ENCODE measurements at places on chromosomes 6 and 20. TPM values are rescaled to one million over a fixed set of nuclear protein-coding genes. Genes with fewer than 3 reads are reported as not detected.

DNA sequence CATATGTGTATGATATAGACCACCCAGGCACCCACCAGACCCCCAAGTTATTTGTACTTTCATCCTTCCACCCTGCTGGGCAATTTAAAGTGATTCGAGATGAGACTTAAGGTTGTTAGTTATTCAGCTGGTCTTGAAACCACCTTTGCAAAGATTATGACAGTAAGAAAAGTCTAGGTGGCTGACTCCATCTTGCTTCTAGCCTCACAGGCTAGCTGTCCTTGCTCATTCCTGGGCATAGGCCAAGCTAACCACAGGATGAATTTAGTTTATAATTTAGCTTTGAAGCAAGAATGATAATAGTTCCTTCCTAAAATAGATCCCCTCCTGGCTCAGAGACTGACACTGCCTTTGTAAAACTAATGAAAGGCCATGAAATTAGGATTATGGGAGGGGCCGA, 71.9 kb upstream of the IYD start:
- no peak overlapping the region for H3K4me3 ChIP-seq
- H3K27me3 ChIP-seq: peaks cover 4% of the 10 kb centered on the region
- peaks cover 3% of the 10 kb centered on the region for H3K36me3 ChIP-seq
- DNase-seq: no peak
- no peaks in the 10 kb centered on the region for H3K4me1 ChIP-seq

GRCh38 chr20:8431538-8432434, 299.7 kb downstream of the PLCB1 start:
- H3K4me1 ChIP-seq: no peaks in the 10 kb centered on the region
- no peaks in the 10 kb centered on the region for H3K27me3 ChIP-seq
- DNase-seq: no peak
- H3K27ac ChIP-seq: no peak overlapping the region
- no peak overlapping the region for H3K4me3 ChIP-seq
- H3K36me3 ChIP-seq: no peaks in the 10 kb centered on the region

GRCh38 chr6:71072508-71072907, 115.6 kb upstream of the B3GAT2 start:
- H3K4me1 ChIP-seq: no peaks in the 10 kb centered on the region
- no peak overlapping the region for H3K27ac ChIP-seq
- DNase-seq: no peak
- peaks cover 7% of the 10 kb centered on the region for H3K27me3 ChIP-seq
- no peak overlapping the region for H3K4me3 ChIP-seq

DNA sequence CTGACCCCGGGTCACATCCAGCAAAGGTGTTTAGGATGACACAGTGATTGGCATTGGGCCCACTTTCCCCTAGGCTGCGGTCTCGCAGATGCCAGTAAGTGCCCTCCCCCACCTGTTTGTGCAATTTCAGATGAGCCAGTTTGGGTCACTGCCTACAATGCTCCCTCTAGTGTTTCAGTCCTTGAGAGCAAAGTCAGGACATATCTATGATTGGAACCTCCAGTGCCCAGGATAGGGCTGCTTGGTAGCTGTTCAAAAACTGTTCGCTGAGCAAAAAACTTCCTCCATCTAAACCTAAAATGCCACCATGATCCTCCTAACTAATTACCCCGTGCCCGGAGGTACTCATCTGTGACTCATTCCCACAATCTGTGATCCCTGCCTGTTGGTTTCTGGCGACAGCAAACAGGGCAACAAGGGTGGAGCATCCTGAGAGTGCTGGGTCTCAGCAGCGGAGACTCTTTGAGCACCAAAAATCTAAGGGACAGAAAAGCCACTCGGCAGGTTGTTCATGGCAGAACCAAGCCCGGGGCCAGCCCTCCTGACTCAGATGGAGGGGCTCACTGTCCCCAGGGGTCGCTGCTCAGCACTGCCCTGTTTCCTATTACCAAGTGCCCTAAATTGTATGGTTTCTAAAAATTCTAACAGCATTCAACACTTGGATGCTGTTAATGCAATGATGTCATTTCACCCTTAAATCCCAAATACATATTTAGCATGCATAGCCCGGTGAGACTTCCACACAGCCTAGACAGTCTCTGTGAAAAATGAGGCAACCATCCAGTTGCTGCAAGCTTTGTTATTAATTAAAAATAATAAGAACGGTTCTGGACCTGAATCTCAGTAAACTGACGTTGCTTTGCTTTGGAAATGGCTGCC, 5.0 kb downstream of the VSX1 start:
- no peak overlapping the region for H3K27ac ChIP-seq
- no peaks in the 10 kb centered on the region for H3K4me1 ChIP-seq
- no peak for DNase-seq
- H3K4me3 ChIP-seq: no peak overlapping the region
- peaks cover 82% of the 10 kb centered on the region for H3K27me3 ChIP-seq

The BPIFB4 gene
- total RNA-seq: not detected

GRCh38 chr6:27230758-27231111, 16.8 kb upstream of the PRSS16 start:
- H3K4me3 ChIP-seq: no peak overlapping the region
- peaks cover 2% of the 10 kb centered on the region for H3K4me1 ChIP-seq
- peaks cover 82% of the 10 kb centered on the region for H3K27me3 ChIP-seq
- no peak for DNase-seq

The MEP1A gene
- total RNA-seq: not detected

DNA sequence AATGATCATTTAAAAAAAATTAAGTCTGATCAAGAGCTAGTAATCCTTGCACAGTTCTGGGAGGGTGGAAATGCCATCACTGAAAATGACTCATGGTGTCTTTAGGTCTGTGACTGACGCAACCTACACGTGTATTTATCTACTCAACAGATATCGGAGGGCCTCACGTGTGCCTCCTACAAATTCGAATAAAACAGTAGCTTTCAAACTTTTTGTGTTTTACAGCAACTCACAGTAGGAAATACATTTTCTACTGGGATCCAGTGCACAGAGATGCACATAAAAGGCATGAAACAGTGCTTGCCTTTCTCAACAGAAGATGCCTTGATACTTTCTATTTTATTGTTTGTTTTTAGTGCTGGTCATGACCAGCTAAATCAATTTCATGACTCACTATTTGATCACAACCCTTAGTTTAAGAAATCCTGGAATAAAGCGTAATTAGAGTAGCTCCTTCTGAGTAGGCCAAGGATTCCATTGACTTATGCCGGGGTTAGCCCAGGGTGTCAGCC, 210.0 kb upstream of the SNX9 start:
- no peak overlapping the region for H3K4me3 ChIP-seq
- H3K27me3 ChIP-seq: no peaks in the 10 kb centered on the region
- H3K4me1 ChIP-seq: peaks cover 5% of the 10 kb centered on the region
- peaks cover 3% of the 10 kb centered on the region for H3K36me3 ChIP-seq
- H3K27ac ChIP-seq: no peak overlapping the region
- no peak for DNase-seq

The EDN3 gene
- 0.92 TPM for total RNA-seq

The APOM gene
- total RNA-seq: 2.9 TPM

The TOX2 gene
- total RNA-seq: 2.2 TPM

The PAK5 gene
- not detected for total RNA-seq

- DNase-seq: no peak
- no peak overlapping the region for H3K4me3 ChIP-seq
- no peaks in the 10 kb centered on the region for H3K36me3 ChIP-seq
- H3K27ac ChIP-seq: no peak overlapping the region
- H3K4me1 ChIP-seq: peaks cover 28% of the 10 kb centered on the region
Observed at GRCh38 chr6:167860550-167861226, 34.0 kb downstream of the AFDN start.

DNA sequence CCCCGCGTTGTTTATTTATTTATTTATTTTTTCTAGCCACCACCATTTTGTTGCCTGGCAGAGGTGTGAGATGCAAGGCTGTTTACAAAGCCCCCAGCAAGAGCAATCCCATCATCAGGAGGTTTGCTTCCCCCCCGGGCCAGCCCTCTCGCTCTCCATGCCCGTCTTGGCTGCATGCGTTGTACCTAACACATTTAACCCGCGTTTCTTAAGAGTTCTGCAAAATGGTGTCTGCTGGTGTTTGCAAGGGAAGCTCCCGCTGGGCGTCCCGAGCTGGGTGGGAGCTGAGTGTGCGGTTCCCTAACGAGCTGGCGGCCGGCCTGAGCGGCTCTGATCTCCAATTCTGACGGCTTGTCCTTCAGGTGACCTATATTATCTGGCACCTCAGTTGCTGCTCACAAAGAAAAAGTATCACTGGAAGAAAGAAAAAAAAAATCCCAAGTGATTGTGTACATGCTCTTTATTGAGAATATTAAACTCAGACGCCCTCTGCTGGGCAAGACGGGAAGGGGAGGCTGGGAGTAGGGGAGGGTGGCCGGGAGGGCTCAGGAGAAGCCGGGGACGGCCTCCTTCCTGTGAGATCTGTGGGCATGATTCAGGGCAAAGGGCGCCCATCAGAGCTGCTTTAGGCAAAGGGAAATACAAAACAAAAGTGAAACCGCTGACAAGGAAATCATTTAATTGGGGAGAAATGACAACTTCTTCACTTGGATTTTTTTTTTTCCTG, 154.8 kb downstream of the BCAS1 start:
- peak overlapping the region; percentile 95 for H3K27ac ChIP-seq
- H3K4me3 ChIP-seq: peak overlapping the region; percentile 98
- peaks cover 24% of the 10 kb centered on the region for H3K4me1 ChIP-seq
- H3K36me3 ChIP-seq: no peaks in the 10 kb centered on the region
- H3K27me3 ChIP-seq: no peaks in the 10 kb centered on the region

- DNase-seq: no peak
- peaks cover 43% of the 10 kb centered on the region for H3K4me1 ChIP-seq
- H3K27me3 ChIP-seq: no peaks in the 10 kb centered on the region
- no peak overlapping the region for H3K4me3 ChIP-seq
Observed at GRCh38 chr20:57403216-57403615, 12.0 kb downstream of the RBM38 start.

DNA sequence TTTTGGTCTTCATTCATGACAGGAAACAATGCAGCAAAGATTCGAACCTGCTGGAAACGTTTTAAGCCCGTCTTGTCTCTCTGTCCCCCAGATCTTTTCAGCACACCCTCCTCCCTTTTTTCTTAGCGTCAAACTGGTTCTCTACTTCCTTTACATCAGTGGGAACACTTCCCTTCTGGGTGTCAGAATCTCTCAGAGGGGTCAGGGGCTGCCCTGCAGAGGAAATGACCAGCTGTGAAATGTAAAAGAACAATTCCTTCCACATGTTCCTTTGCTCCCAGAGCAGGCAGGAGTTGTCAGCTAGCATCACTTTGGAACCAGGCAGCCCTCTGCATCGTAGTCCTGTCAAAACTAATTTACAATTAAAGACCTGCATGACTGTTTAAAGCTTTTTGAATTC, 619.0 kb downstream of the TFAP2A start:
- no peaks in the 10 kb centered on the region for H3K36me3 ChIP-seq
- H3K27me3 ChIP-seq: no peaks in the 10 kb centered on the region
- no peaks in the 10 kb centered on the region for H3K4me1 ChIP-seq
- no peak overlapping the region for H3K27ac ChIP-seq
- H3K4me3 ChIP-seq: no peak overlapping the region
- DNase-seq: no peak

- H3K36me3 ChIP-seq: no peaks in the 10 kb centered on the region
- H3K27ac ChIP-seq: no peak overlapping the region
- no peak for DNase-seq
- H3K4me3 ChIP-seq: no peak overlapping the region
Observed at GRCh38 chr6:9646342-9647070, 768.4 kb downstream of the TFAP2A start.

- H3K36me3 ChIP-seq: no peaks in the 10 kb centered on the region
- H3K27ac ChIP-seq: no peak overlapping the region
- no peak for DNase-seq
Observed at GRCh38 chr20:23311947-23312506, 38.6 kb upstream of the NXT1 start.

The HCRTR2 gene
- total RNA-seq: not detected

The TREML2 gene
- 3.8 TPM for total RNA-seq

The SLC18B1 gene
- total RNA-seq: 8.6 TPM

The TSHZ2 gene
- 30.7 TPM for total RNA-seq

- no peaks in the 10 kb centered on the region for H3K36me3 ChIP-seq
- H3K4me3 ChIP-seq: no peak overlapping the region
- peaks cover 12% of the 10 kb centered on the region for H3K4me1 ChIP-seq
- no peaks in the 10 kb centered on the region for H3K27me3 ChIP-seq
- H3K27ac ChIP-seq: no peak overlapping the region
Observed at GRCh38 chr6:168886964-168887363, 366.7 kb downstream of the THBS2 start.

DNA sequence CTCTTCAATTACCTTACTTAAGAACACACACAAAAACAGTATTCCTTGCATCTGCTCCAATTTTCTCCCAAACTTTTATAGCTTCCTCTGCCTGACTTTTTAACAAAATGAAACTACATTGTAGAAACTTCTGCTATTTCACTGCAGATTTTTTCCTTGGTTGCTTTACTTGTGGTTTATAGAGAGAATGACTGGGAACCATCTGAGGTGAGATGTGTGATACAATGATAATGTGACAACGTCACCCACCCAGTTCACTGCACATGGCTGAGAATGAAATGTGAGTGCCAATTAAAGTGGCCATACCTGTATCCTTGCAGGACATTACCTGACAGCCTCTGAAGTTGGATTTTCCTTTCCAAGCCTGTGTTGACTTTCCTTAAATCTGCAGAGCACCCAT, 258.4 kb downstream of the CD83 start:
- H3K27me3 ChIP-seq: peaks cover 4% of the 10 kb centered on the region
- peaks cover 6% of the 10 kb centered on the region for H3K36me3 ChIP-seq
- no peak for DNase-seq
- peaks cover 23% of the 10 kb centered on the region for H3K4me1 ChIP-seq
- no peak overlapping the region for H3K4me3 ChIP-seq

The CCM2L gene
- not detected for total RNA-seq

The CLPSL2 gene
- not detected for total RNA-seq

The ABHD16B gene
- not detected for total RNA-seq

DNA sequence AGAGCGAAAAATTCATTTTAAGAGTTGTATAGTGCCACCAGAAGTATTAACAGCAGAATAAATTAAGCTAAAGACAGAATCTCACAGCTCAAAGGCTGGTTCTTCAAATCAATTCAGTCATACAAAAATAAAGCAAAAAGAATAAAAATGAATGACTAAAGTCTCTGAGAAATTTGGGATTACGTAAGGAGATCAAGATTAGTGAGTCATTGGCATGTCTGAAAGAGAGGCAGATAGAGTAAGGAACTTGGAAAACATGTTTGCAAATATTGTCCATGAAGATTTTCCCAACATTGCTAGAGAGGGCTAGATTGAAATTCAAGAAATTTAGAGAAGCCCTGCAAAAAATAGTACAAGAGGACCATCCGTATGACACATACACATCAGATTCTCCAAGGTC, 1413.9 kb upstream of the ADGRB3 start:
- DNase-seq: no peak
- H3K36me3 ChIP-seq: no peaks in the 10 kb centered on the region
- no peaks in the 10 kb centered on the region for H3K27me3 ChIP-seq
- no peak overlapping the region for H3K27ac ChIP-seq
- H3K4me1 ChIP-seq: no peaks in the 10 kb centered on the region
- H3K4me3 ChIP-seq: no peak overlapping the region

DNA sequence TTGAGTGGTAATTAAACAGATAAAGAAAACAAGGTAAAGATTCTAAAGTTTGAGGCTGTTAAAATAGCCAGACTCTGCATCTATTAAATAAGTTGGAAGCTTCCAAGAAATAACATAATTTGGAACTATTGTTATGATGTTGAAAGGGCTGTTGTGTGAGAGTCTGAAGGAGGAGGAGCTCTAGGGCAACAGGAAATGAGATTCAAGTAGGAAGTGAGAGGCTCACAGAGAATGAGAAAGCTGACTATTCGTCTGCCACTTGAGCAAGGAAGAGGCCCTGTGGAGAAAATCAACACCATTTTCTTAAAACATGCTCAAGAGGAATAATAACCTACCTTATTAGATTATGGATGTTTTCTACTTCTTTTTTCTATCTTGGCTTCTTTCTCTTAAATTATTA, 185.2 kb downstream of the SLC24A3 start:
- H3K4me1 ChIP-seq: no peaks in the 10 kb centered on the region
- no peaks in the 10 kb centered on the region for H3K36me3 ChIP-seq
- no peak overlapping the region for H3K4me3 ChIP-seq
- no peaks in the 10 kb centered on the region for H3K27me3 ChIP-seq

All from T-helper 17 cell (primary cell).